ENCODE measurements at places on chromosomes 3 and 15.

DNA sequence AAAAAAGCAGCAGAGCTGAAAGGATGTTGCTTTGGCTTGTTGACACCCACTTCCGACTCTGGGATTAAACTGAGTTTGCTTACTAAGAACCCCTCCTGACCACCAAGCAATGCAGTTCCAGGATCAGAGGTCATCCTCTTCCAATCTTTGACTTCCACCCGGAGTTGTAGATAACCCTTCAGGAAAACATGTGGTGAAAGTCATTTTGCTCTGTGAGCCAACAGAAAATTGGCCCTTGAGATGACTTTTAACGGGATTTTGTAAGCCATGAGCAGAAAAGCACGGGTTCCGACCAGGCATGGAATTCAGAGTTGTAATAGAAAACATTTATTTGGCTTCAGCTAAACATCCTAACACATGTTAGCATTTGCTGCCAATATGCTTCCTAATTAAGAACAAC lies 171.6 kb upstream of the NR2F2 start:
- no peak for DNase-seq

GRCh38 chr3:4643904-4644547 lies 150.9 kb downstream of the ITPR1 start:
- DNase-seq = no peak

GRCh38 chr3:50519471-50520089 lies 16.1 kb upstream of the CACNA2D2 start:
- DNase-seq = peak; percentile 44

GRCh38 chr3:109678600-109678999 lies 341.3 kb upstream of the DPPA4 start:
- no peak for DNase-seq

DNA sequence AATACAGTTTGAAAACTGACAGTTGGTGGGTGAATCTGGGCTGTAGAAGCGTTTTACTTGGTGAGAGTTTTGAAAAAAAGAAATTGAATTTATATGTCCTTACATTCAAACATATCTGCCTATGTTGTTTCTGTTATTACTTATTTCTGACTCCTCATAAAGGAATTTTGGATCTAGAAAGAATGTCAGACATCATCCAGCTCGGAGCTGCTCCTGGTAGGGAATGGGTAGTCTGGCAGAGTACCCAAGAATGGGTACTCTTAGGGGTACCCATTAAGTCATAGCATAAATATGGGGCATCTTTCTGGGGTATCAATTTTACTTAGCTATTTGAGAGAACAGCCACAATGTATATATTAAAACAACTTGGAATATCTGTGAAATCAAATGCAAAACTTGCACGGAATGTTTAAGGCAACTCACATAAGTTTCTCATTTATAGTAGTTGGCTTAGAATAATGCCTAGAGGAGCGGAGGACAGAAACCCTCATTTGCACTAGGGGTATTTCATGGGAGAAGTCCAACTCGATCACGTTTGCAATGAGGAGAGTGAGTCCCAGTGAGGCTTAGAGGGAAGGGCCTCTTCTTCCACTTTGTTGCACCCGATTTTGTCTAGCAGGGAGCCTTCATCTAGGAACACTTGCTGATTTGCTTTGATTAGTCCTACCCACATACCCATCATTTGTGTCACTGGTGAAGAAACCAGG lies 2.4 kb upstream of the LARP6 start:
- DNase-seq = no peak

- DNase-seq = no peak
These were observed 35.2 kb downstream of the NCEH1 start for GRCh38 chr3:172675441-172676193.

GRCh38 chr3:41200669-41201021 lies 1.3 kb downstream of the CTNNB1 start:
- DNase-seq = no peak

DNA sequence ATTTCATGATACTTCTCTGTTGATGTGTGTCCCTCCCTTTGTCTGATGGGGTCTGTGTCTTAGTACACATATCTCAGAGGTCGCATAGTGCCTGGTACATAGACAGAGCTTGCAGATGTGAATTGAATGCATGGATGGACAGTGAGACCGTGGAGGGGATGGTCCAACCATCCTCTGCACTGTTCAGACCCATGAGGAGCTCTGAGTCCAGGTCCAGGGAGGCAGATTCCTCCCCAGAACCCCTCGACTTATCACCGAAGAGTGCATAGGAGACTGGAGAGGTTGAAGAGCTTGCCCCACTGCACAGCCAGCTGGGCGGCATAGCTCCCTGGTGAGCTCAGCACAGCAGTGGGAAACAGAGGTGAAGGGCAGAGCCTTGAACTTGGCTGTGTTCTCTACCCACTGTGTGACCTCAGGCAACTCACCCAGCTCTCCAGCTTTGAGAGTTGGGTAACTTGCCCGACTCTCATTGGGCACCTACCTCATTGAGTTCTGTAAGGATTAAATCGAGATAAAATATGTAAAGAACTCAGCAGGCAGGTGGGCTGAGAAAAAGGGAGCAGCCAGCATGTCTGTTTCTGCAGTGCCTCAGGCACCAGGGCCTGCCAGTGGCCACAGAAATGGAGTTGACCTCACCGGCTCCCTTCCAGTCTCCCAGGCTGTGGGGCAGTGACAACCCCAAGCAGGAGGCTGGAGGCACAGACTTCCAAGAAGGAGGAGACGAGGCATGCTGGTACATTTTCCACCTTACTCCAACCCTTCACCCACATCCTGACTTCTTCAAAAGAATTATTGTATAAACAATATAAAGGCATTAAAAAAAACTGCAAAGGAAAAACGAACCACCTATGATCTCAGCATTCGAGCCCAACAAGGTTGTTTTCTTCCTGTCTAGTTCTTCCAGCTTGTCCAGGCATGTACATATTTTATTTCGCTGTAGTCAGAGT lies 54.1 kb upstream of the TFRC start:
- no peak for DNase-seq

Measured in NCI-H2029 (cell line).